ENCODE measurements at places on chromosomes 5 and 9.
A peak's percentile ranks its signal among the peaks of the same experiment; 100 is the strongest.

- no peak for DNase-seq
These were observed 658.4 kb downstream of the TLR4 start for GRCh38 chr9:118362596-118362995.

DNA sequence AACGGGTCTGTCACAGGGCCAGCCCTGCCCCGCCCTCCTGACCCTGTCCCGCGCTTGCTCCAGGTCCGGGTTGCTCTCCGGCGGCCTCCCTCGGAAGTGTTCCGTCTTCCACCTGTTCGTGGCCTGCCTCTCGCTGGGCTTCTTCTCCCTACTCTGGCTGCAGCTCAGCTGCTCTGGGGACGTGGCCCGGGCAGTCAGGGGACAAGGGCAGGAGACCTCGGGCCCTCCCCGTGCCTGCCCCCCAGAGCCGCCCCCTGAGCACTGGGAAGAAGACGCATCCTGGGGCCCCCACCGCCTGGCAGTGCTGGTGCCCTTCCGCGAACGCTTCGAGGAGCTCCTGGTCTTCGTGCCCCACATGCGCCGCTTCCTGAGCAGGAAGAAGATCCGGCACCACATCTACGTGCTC lies 4.2 kb downstream of the B4GALT7 start:
- no peak for DNase-seq

- DNase-seq, result peak; percentile 46
These were observed 36.7 kb downstream of the MTREX start for GRCh38 chr5:55344392-55344992.

DNA sequence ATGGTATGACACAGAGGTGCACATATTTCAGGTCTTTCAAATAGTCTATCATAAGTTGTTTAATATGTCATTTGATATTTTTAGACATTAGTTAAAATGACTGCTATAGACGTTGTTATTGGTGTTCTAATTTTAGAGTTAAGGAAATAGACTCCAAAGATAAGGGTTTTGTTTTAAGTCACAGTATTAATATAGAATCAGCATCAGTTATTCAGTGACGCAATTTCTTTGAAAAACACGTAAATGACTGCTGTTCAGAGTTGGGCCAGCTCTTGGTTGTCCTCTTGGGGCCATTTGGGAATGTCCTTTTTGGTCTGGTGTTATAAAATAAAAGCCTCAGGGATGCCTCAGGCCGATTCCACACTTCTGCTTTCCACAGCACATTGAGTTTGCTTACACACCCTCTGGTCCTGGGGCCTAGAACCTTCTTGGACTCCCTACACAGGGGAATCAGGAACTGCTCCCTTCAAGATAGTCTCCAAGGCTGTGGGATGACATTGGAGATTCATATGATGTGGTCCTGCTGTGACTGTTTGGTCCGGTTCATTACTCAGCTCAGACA lies 14.3 kb downstream of the OTULIN start:
- DNase-seq, result no peak

DNA sequence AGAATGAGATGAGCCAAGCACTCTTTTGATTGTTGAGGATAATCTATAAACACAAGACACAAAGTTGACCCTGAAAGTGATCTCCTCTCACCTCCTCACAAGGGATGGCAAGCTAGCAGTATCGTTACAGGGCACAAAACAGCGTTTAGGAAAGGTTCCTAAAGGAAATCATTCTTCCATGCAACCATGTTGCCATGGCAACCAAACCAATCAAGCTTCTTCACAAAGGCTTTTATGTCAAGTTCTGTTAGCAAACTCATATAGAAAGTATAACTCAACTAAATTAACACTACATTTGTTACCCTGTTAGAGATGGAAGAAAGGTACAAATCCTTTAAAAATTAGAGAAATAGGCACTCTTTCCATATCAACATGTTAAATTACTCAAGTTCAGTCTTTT lies 1016.8 kb upstream of the DMAC1 start:
- DNase-seq, result peak; percentile 44

DNA sequence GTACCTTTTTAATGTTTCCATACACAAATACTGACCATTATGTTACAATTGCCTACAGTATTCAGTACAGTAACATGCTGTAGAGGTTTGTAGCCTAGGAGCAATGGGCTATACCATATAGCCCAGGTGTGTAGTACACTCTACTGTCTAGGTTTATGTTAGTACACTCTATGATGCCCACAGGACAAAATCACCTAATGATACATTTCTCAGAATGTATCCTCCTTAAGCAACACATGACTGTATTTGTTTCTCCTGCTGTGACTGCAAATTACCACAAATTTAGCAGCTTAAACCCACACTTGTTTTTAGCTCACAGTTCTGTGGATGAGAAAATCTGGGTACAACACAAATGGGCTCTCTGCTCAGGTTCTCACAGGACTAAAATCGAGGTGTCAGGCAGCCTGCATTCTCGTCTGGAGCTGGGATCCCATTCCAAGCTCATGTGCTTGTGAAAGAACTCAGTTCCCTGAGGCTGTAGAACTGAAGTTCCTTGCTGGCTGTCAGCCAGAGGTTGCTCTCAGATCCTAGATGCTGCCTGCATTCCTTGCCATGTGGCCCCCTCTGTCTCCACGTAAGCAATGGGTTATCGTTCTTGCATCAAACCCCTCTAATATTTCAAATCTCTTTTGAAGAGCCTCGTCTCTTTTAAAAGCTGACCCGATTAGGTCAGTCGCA lies 38.6 kb upstream of the PIK3R1 start:
- no peak for DNase-seq

GRCh38 chr5:177327539-177328522 lies 16.1 kb upstream of the MXD3 start:
- no peak for DNase-seq

All from NCI-H345 (cell line).